SJCRH30 (cell line): ENCODE measurements at places on chromosomes 6 and 20. TPM values are rescaled to one million over a fixed set of nuclear protein-coding genes. Genes with fewer than 3 reads are reported as not detected.
A peak's percentile ranks its signal among the peaks of the same experiment; 100 is the strongest.

DNA sequence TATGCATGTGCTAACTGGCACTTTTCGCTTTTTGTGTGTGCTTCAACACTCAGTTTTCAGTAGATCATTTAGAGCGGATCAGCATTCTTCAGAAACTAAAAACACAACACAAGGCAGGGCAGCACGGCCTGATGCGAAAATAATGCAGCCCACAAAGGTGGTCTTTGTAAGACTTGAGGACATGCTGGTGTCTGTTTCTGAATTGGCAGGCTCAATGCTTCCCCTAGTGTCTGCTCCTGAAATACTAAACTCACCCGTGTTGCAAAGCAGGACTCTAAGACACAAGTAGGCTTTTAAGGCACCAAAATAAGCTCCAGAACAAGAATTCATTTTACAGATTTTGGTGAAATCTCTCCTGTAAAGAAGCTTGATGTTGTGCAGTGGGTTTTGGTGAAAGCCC is 676.5 kb downstream of the TENT5A start:
- H3K27me3 ChIP-seq, result no peaks in the 10 kb centered on the region
- H3K4me1 ChIP-seq, result no peaks in the 10 kb centered on the region
- H3K27ac ChIP-seq, result no peak overlapping the region
- peak; percentile 34 for DNase-seq
- H3K4me3 ChIP-seq, result no peak overlapping the region

GRCh38 chr20:38426006-38426897 is 8.9 kb downstream of the SNHG17 start:
- H3K27ac ChIP-seq, result no peak overlapping the region
- DNase-seq, result peak; percentile 54
- peaks cover 31% of the 10 kb centered on the region for H3K4me1 ChIP-seq
- peaks cover 100% of the 10 kb centered on the region for H3K36me3 ChIP-seq
- no peaks in the 10 kb centered on the region for H3K27me3 ChIP-seq

The DPPA5 gene
- not detected in 2 replicates for total RNA-seq

The PXT1 gene
- total RNA-seq, result 0.08 TPM in 1 of 2 replicates, not detected in the other

The SPAG4 gene
- 3.5 and 4.3 TPM in 2 replicates for total RNA-seq

The CRISP2 gene
- not detected in 2 replicates for total RNA-seq

The IL20RA gene
- 0.13 and 0.22 TPM in 2 replicates for total RNA-seq
